NAMALWA (cell line): ENCODE measurements at places on chromosomes 5 and 9.

DNA sequence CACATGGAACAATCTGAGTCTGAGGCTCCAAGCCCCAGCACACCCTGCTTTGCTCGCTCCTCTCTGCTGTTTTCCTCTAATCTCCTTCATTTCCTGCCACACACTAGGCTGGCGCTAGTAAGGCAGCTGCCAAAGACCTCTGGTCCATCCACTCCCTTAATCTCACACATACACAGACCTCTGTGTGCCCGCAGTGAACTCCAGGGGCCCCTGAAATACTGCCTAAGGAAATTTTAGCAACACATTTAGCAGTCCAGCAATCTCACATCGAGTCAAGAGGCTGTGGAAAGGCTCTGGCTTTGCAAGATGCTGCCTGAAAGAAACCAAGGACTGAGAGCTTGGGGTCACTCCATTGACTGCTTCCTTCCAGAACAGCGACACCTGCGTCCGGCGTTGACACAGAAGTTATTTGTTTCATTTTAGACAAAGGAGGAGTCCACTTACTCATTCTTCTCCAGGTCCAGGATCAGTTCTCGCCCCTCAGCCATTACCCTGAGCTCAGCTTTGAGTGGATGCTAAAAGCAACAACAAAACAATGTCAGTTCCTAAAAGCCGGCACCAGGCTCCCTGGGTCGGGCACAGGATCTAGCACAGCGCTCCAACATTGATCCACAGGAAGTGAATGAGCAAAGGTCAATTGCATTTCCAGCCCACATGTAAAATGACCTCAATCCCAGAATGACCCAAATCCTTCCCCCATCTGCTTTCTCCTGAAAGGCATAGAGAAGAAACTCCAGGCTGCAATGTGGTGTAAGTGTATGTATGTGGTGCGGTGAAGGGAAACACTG is 11.5 kb downstream of the ADAM19 start:
- no peak for DNase-seq

DNA sequence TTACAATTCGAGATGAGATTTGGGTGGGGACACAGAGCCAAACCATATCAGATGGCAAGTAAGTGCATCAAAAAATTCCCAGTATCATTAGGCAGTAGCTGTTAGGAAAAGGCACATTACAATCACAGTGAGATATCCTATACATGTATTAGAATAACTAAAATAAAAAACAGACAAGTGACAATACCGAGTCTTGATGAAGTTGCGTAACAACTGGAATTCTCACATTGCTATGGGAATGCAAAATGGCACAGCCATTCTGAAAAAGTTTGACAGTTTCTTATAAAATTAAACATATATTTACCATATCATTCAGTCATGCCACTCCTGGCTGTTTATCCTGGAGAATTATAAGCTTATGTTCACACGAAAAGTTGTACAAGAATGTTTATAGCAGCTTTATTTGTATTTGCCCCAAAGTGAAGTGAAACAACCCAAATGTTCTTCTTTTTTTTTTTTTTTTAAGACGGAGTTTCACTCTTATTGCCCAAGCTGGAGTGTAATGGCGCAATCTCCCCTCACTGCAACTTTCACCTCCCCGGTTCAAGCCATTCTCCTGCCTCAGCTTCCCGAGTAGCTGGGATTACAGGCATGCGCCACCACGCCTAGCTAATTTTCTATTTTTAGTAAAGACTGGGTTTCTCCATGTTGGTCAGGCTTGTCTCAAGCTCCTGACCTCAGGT is 93.1 kb upstream of the TLE1 start:
- DNase-seq, result no peak

- DNase-seq, result no peak
Measured at GRCh38 chr5:95988094-95988493, 26.4 kb upstream of the ELL2 start.

GRCh38 chr5:78630047-78630446 is 18.5 kb downstream of the LHFPL2 start:
- no peak for DNase-seq

DNA sequence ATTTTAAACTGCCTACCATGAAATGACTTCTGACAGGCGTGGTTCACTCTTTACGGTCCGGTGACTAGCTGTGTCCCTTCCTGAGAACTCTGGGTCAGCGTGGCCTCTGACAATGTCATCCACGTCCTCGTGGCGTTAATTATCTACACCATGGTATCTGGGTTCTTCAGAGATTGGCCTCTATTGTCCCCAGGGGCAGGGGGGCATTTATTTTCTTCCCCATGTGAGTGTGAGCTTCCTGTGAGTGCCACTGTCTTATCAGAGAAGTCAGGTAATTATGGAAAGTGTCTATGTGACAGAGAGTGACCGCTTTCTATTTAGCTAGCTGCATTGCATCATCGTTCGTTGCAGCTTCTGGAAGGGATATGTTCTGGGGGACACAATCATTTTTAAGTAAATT is 77.2 kb downstream of the FBXL7 start:
- no peak for DNase-seq

GRCh38 chr5:111453295-111453694 is 59.0 kb downstream of the STARD4 start:
- DNase-seq, result no peak

DNA sequence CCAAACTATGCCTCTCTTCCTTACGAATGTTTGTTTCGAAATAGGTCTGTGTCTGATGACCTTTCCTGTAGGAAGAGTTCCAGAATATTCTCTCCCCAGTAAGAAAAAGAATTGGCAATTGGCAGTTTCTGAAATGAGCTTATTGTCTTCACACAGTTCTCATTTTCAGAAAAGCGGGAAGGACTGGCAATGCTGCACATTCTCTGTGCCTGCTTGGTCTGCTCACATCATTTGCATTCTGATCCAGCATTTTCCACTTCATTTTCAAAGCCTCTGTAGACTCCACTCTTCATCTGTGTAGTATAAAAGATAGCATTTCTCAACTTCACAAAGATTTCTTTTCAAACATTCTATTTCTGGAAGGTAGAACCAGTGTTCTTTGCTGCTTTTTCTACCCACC is 120.6 kb upstream of the CCDC112 start:
- DNase-seq, result no peak

DNA sequence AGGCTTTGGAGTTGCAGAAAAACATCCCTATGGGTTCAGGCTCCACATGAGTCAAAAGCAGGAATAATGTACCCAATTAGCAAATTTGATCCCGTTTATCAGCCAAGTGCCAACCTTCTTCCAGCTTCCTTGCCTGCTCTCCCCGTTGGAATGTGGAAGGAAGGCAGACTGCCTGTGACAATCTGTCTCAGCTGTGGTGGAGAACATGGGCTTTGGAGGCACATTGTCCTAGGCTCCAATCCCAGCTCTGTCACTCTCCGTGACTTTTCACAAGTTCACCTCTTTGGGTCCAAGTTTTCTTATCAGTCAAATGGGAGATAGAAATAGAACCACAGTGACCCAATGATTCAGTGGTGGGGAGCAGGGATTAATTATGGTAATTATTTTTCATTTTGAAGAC is 113.9 kb downstream of the ARHGAP26 start:
- DNase-seq, result no peak
